Endothelial cell (in vitro differentiated cells): ENCODE measurements at places on chromosomes 13 and 19. TPM values are rescaled to one million over a fixed set of nuclear protein-coding genes. Genes with fewer than 3 reads are reported as not detected.
A peak's percentile ranks its signal among the peaks of the same experiment; 100 is the strongest.

Gene MAB21L1
- total RNA-seq: 0.13 TPM

Gene LGALS7
- total RNA-seq: 3.6 TPM

Gene NLRP11
- not detected for total RNA-seq

Gene JAK3
- total RNA-seq: 30.9 TPM

DNA sequence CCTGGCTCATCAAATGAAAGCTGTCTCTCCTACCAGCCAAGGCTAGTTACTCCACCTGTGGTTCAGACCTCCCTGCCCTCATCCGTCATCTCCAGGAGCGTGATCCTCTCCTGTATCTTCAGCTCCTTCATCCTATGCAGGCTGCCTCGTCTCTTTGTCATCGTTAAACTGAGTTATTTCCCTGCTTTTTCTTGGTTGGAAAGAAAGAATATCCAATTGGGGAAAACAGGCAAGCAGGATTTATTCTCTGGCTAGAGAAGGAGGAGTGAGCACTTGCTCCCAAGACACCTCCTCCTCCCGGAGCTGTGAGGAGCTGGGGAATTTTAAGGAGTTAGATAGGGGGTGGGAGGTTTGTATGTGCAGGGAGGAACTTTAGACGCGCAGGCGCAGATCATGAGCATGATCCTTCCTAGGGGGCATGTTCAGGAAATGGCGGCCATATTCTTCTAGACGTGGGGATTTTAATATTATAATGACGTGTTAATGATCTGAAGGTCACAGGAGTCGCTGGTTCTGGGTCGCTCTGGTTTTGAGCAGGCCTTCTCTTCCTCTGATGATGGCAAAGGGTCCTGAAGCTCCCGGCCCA is 156.4 kb upstream of the KL start:
- H3K4me1 ChIP-seq: no peaks in the 10 kb centered on the region
- no peak for DNase-seq
- no peak overlapping the region for H3K27ac ChIP-seq
- H3K27me3 ChIP-seq: peaks cover 6% of the 10 kb centered on the region
- no peak overlapping the region for H3K4me3 ChIP-seq
- no peaks in the 10 kb centered on the region for H3K36me3 ChIP-seq

DNA sequence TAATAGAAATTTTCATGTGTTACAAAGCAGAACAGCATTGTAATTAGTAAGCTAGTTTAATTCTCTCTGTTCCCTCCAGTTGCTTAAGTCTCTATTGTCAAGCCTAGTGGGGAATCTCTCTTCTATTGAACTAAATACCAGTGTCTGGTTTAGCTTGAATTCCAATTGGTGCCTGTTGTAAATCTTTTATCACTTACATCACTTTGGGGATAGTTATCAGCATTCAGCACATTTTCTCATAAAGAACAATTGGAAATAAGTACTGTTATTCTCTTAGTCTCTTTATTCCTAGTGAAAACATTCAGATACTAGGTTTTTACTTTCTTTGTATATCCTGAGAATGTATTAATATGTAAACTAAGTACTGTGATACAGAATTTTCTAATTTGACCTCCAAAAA is 25.2 kb downstream of the IPO5 start:
- no peak for DNase-seq
- H3K27ac ChIP-seq: no peak overlapping the region
- H3K4me3 ChIP-seq: no peak overlapping the region
- peaks cover 11% of the 10 kb centered on the region for H3K4me1 ChIP-seq
- peaks cover 12% of the 10 kb centered on the region for H3K36me3 ChIP-seq
- peaks cover 14% of the 10 kb centered on the region for H3K27me3 ChIP-seq

GRCh38 chr19:43525836-43526771 is 897 bp downstream of the ETHE1 start:
- peak overlapping the region; percentile 95 for H3K4me3 ChIP-seq
- peak; percentile 34 for DNase-seq
- peaks cover 9% of the 10 kb centered on the region for H3K4me1 ChIP-seq
- no peak overlapping the region for H3K27ac ChIP-seq
- no peaks in the 10 kb centered on the region for H3K36me3 ChIP-seq
- peaks cover 5% of the 10 kb centered on the region for H3K27me3 ChIP-seq

- no peak overlapping the region for H3K27ac ChIP-seq
- no peaks in the 10 kb centered on the region for H3K27me3 ChIP-seq
Observed at GRCh38 chr13:88071371-88071770, 400.2 kb downstream of the SLITRK5 start.

- no peak for DNase-seq
- no peak overlapping the region for H3K4me3 ChIP-seq
- H3K4me1 ChIP-seq: peaks cover 27% of the 10 kb centered on the region
- no peak overlapping the region for H3K27ac ChIP-seq
Observed at GRCh38 chr13:75806117-75806516, 170.0 kb downstream of the LMO7 start.

- DNase-seq: no peak
- H3K4me3 ChIP-seq: no peak overlapping the region
- H3K4me1 ChIP-seq: no peaks in the 10 kb centered on the region
- H3K36me3 ChIP-seq: peaks cover 30% of the 10 kb centered on the region
- H3K27me3 ChIP-seq: peaks cover 26% of the 10 kb centered on the region
Observed at GRCh38 chr19:50332244-50333038, 3.3 kb upstream of the KCNC3 start.

- H3K27me3 ChIP-seq: peaks cover 14% of the 10 kb centered on the region
- no peak overlapping the region for H3K4me3 ChIP-seq
- H3K4me1 ChIP-seq: no peaks in the 10 kb centered on the region
- no peaks in the 10 kb centered on the region for H3K36me3 ChIP-seq
- H3K27ac ChIP-seq: no peak overlapping the region
Observed at GRCh38 chr19:1287354-1288225, 1.9 kb downstream of the EFNA2 start.

- DNase-seq: no peak
- H3K27me3 ChIP-seq: no peaks in the 10 kb centered on the region
- H3K4me1 ChIP-seq: peaks cover 10% of the 10 kb centered on the region
- peaks cover 39% of the 10 kb centered on the region for H3K36me3 ChIP-seq
- no peak overlapping the region for H3K4me3 ChIP-seq
Observed at GRCh38 chr19:1360818-1361461, 22.8 kb upstream of the NDUFS7 start.

DNA sequence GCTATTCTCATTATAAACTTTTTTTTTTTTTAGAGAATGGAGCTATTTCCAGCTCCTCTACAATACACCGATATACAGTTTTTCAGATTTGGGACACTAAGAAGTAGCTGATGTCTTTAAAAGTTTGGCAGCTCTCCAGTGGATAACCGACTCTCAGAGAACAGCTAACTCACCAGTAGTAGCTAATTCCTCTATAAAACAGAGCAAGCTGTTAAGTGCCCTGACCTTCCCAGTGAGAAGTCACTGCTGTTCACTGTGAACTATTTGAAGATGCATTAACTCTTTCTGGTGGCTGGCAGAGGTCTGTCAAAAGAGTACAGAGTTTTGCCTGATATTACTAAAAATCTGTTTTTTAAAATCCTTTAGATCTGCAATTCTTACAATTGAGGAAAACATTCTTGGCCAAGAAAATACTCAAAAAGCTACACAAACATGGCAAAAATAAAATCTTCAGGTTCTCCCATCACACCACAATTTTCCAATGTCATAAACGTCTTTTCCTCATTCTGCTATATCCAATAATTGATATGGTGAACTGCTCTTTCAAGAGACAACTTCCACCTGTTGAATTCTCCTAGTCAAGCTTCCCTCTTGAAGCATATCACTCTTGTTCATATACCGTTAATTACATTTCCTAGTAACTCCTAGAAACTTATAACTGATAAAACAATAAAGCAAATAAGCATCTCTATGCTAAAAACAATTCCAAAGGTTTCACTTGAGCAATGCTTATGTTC is 44.2 kb downstream of the TBC1D4 start:
- H3K27ac ChIP-seq: no peak overlapping the region
- no peak overlapping the region for H3K4me3 ChIP-seq
- H3K27me3 ChIP-seq: no peaks in the 10 kb centered on the region
- no peak for DNase-seq
- no peaks in the 10 kb centered on the region for H3K4me1 ChIP-seq
- H3K36me3 ChIP-seq: no peaks in the 10 kb centered on the region
